ENCODE measurements at places on chromosomes 7 and 10.

- DNase-seq: no peak
Observed at GRCh38 chr7:80147543-80148391, 13.1 kb downstream of the GNAI1 start.

GRCh38 chr7:75727881-75728593, 10.7 kb downstream of the HIP1 start:
- no peak for DNase-seq

- no peak for DNase-seq
Observed at GRCh38 chr7:67493366-67493765, 496.7 kb downstream of the TYW1 start.

DNA sequence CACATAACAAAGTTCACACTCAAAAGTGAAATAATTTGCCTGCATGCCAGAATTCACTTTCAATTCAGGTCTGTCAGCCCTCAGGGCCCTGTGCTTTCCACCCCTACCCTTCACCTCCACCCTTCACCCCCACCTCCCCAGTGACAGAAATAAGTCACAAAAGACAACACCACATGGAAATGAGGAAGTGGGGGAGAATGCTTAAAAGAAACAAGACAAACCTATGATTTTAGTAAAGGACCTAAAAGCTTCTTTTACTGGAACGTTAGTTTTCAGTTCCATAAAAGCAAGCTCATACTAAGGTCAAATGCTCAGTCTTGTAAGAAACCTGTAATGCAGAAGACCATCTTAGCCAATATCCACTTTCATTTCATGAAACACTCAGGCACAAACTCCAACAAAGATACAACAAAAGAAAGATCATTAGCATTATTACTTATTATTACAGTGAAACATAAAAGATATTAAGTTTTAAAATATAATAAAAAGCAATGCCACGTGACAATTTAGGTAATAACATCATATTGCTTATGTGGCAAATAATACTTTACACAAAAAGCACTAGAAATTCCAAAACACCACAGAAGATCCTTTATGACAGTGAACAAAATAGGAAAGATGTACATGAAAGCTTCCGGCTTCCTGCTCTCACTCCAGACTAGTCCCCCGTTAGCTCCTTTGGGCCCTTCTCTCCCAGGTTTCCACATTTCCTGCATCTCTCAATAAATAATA, 112.1 kb downstream of the LMBR1 start:
- DNase-seq: no peak

GRCh38 chr7:48411619-48412018, 240.4 kb downstream of the ABCA13 start:
- DNase-seq: peak; percentile 38

DNA sequence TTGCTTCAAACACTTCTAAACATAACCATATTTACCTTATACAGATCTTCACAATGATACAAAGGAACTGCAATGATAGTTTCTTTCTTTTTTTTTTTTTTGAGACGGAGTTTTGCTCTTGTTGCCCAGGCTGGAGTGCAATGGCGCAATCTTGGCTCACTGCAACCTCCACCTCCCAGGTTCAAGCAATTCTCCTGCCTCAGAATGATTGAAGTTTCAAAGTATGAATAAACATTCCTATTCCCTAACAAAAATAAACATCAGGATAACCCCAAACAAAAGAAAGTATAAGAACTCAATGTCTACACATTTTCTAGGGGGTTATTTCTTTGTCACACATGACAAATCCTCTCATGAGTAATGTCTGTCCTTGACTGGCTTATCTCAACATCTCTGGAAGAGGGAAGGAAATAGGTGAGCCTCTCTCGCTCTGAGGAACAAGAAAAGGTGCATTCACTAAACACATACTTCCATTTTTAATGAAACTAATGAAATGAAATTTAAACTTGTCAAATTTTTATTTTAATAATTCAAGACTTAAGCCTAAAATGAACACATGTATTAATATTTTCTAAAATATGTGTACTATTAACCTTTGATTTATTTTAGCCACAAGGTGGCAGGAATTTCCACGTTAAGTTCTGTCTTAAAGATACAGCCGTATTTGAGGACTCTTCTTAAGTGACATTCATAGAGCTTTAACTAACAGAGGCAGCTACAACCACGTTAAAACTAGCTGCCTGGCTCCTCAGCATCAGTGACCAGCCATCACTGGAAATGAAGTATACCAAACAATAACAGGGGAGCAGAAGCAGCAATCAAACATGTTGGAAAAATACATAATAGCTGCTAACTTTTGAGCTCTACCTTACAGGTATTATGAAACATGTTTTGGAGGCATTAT, 58.3 kb downstream of the MALSU1 start:
- peak; percentile 80 for DNase-seq

DNA sequence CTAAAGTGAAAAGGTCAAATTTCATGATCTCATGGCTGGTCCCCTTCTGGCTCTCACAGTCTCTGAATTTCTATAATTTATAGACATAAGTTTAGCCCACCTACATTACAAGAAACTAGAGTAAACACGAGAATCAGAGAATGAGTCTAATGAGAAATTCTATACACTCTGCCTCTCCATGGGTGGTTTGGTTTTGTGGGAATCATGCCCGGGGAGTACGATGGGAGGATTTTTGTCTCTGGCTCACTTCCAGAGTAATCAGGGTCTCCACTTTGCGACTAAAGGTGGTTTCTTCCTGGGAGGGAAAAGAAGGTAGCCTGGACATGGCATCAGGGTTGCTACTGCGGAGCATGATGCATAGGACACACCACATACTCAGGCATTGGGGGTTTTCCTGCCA, 69.7 kb downstream of the MRC1 start:
- no peak for DNase-seq

DNA sequence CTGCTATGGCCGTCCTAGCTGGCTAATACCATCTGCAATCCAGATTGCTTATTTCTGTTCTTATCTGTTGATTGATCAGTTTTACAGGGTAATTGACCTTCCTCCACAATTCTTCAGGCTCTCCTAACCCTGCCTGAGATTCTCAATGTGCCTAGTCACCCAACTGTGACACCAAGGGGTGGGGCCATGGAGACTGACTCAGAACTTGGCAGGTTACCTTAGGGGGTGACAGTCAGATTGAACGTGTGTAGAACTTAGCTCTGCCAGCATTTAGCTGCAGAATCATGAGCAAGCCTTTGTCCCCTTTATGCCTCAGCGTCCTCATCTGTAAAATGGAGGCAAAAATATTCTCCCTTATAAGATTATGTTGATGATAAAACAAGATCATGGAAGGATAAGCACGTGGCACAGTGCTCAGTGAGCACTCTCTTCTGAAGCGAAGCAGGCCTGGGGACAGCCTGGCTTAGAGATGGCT, 19.1 kb upstream of the LEP start:
- peak; percentile 67 for DNase-seq

- no peak for DNase-seq
Observed at GRCh38 chr7:36781011-36781738, 56.9 kb upstream of the AOAH start.

DNA sequence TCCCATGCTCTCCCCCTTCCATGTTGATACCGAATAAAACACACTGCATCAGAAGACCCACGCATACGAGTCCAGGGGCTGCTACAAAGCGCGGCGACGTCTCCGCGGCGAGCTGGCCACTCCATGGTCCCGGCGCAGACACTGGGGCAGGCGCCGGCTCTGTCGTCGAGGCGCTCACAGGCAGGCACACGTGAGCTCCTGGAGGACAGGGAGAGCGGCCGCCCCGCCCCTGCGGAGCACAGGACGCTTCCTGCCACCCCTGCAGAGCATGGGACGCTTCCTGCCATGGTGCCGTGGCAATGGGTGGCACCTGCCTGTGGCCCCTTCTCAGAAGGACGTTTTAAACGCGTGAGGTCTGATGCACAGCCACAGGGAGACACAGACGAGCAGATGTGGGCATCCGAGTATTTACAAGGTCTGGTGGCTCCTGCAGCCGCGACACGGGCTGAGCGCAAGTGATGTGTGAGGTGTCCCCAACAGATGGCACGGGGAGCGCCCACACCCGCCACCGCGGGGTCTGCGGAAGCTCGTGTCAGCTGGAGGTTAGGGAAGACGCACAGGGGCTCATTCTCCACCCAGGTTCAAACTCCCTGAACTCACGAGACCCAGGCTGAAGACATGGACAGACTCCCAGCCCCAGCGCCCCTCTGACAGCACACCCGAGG, 21.4 kb upstream of the GPR146 start:
- DNase-seq: no peak
